ENCODE measurements at places on chromosomes 1 and 21.

GRCh38 chr1:55650444-55650843 is 435.3 kb upstream of the USP24 start:
- DNase-seq = no peak

DNA sequence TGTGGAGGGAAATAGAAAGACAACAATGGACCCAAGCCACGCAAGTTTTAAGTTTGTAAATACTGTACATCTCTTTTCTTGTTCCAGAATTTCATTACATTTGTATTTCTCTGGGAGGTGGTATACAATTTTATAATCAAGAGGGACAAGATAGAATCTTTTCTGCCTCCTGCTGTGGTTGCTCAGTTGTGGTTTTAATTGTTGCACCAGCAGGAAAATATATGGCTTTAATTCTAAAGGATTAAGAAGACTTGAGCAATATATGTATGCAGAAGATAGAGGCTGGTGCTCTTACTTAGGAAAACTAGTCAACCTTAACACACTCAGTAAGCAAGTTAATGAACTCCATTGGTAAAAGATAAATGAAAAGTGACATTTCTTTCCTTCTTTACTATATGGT is 19.8 kb upstream of the ASB17 start:
- DNase-seq = peak; percentile 3

DNA sequence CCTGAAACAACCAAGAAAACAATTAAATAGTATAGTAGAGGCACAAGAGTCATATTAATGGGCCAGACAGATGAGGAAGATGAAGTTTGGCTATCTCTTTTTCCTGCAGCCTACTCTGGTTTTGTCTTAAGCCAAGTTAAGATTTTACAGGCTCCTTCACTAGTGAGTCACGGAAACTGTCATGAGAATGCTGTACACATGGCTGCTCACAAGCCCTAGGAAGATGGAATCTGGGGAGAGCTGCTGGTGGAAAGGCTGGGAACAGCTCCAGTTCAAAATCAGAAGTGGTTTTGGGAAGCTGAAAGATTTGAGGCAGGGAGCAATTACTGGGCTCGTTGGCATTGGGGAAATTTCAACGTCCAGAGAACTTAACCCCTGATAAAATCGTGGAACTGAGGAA is 46.4 kb upstream of the S1PR1 start:
- no peak for DNase-seq

DNA sequence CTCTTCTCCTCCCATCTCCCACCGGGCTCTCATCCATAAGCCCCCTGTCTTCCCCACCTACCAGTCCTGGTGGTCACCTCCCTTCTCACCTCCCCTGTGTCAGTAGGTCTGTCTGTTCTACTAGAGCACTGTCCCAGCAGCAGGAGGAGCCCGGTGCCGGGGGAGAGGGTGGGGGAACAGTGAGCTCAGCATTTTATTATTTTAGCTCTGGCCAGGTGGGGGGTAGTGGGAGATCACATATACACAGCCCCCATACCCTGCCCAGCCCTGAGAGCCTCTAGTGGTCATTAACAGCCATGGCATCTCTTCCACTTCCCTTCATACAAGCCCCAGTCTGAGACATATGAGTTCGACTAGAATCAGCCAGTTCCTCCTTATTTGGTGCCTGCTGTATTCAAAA is at the start of gene TMOD4:
TSS of gene TMOD4 (minus strand) at position 119 of the 400 bp plus-strand sequence. CDS start 1,106 bp downstream, outside the sequence.
- no peak for DNase-seq

Data from kidney glomerular epithelial cell (primary cell).